ENCODE measurements at places on chromosomes 6 and 20. TPM values are rescaled to one million over a fixed set of nuclear protein-coding genes. Genes with fewer than 3 reads are reported as not detected.

Gene COL20A1
- total RNA-seq, result 0.44 TPM

DNA sequence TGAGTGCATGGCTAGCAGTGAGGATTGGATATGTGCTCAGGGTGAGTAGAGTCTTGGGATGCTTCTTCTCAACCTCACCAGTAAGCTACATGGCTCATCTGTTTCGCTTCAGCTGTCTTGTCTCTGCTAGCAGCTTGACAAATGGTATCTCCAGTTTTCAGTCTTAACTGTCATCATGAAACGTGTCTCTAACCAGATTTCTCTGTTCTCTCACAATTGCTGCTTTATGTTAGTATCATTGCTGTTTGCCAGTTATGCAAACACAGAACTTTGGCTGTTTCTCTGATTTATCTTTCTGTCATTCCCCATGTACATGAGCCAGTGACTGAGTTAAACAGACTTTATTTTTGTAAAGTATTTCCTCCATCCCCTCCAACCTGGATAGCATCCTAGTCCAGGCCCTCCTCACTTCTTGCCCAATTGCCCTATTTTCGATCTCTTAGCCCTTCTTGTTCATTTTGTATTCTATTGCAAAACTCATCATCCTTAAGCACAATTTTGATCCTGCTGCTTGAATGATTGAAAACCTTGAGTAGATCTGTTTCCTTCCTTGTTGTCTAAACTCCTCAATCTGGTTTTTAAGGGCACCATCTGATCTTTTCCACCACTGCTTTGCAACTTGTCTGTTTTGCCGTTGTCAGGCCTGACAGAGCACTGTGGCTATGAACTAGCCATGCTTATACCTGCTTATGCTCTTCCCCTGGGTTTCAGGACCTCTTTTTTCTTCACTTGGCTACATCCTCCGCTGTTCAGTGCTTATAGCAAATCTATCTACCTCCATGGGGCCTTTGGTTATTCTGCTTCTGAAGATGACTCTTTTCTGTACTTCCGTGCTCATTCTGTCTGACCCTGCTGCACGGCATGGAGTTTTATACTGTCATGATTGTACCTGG is 37.7 kb upstream of the ADIG start:
- peaks cover 97% of the 10 kb centered on the region for H3K36me3 ChIP-seq
- no peak overlapping the region for H3K4me3 ChIP-seq
- H3K4me1 ChIP-seq, result no peaks in the 10 kb centered on the region

GRCh38 chr6:150485161-150485958 is 114.3 kb upstream of the PLEKHG1 start:
- DNase-seq, result no peak
- H3K36me3 ChIP-seq, result no peaks in the 10 kb centered on the region
- H3K27ac ChIP-seq, result no peak overlapping the region
- H3K4me3 ChIP-seq, result no peak overlapping the region
- no peaks in the 10 kb centered on the region for H3K27me3 ChIP-seq
- H3K4me1 ChIP-seq, result no peaks in the 10 kb centered on the region

DNA sequence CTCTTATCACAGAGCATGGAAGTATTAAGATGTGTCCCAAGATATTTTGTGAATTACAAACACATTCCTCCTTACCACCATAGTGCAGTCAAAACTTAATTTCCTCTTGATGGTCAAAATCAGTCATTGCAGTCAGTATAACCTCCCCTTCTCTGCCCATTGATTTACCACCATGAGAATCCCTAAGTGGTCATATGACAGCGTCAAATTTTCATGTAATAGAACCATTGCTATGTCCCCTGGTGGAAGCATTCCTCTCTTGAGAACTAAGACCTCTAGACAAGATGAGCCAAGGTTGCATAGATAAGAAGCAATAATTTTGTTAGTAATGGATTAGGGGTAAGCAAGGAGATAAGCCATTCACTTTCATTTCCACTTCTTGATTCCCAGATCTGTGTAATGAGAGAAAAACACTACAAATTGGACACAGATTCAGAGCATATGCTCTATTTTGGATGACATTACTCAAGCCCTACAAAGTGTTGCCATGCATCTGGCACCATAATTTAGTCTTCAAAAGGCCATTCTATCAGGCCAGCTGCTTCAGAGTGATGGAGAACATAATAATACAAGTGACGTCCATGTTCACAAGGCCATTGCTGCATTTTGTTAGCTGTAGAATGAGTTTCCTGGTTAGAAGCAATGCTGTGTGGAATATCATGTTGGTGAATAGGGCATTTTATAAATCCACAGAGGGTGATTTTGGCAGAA is 49.6 kb upstream of the PDE7B start:
- H3K27ac ChIP-seq, result no peak overlapping the region
- H3K4me3 ChIP-seq, result no peak overlapping the region
- H3K4me1 ChIP-seq, result peaks cover 6% of the 10 kb centered on the region
- H3K36me3 ChIP-seq, result no peaks in the 10 kb centered on the region
- DNase-seq, result no peak

Gene SMPDL3A
- 3.0 TPM for total RNA-seq

All from endodermal cell (in vitro differentiated cells).